ENCODE measurements at places on chromosomes 12 and 14.

GRCh38 chr12:51821440-51822260, 26.9 kb downstream of the FIGNL2 start:
- no peak for DNase-seq

- DNase-seq = peak; percentile 70
Measured at GRCh38 chr12:127785540-127785939, 481.4 kb upstream of the TMEM132C start.

GRCh38 chr12:41745593-41745992, 399.1 kb downstream of the GXYLT1 start:
- no peak for DNase-seq

GRCh38 chr14:37991027-37991426, 216.7 kb upstream of the SSTR1 start:
- DNase-seq = no peak
